ENCODE measurements at places on chromosomes 5 and 9.

DNA sequence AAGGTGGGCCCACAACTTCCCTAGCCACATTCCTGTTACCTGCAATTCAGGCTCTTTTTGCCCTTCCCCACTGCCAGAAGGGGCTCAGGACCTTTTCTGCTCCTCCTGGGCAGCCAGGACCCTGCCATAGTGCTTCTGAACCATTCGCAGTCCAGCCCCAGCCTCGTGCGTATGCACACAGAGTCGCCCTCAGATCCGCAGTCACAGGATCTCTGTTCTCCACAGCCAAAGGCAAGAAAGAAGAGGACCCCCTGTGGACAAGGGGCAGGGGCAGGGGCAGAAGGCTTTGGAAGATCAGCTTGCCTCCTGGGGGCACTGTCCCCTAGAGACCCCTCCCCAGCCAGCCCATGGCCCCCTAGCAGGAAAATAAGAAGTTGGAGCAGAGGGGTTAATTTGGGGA lies 82.8 kb downstream of the PCDH1 start:
- no peak for DNase-seq

DNA sequence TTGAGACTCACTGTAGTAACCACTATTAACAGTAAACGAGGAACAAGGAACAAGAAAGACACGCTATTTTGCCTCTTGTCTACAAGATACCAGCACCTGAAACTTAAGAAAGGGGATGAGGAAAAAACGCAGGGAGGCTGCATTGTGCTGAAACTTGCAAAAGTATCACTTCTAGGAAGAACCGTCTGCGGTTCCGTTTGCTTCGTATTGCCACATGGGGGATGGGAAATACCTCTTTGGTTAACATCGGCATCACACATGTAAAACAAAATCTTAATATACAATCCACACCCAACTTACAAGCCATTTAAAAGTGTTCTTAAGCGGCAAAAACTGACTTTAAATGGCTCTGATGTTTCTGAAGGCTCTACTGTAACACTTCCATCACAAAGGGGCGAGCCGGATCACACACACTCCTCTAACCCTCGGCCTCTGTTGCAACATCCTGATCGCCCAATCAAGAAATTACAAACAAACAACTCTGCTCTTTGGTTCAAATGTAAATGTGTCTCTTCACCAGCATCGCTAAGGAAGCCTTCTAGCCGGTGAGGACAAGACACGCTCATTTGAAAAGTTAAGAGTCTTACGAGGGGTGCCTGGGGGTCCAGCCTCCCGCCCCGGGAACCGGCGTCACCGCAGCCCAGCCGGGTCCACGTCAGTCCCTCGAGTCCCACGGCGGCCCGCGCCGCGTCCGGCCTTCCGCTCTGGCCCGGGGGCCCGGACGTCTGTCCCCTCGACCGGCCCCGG lies 621 bp downstream of the SEC16A start:
- DNase-seq = peak; percentile 48

DNA sequence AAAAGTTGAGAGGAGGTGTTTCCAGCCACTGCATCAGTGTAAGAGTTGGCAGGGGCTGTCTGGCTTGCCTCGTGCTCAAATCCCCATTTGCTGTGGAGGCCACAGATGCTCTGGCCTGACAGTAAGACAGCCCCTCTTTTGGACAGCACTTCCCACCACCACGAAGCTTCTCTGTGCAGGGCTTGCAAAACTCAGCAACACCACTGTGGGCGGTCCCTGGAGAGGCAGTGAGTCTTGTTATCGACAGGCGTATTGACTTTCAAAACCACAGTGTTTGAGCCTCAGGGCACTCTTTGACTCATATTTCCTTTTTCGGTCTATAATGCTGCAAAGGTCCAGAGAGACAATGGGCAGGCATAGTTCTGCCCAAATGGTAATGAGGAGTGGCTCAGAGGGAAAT lies 539.5 kb downstream of the EBF1 start:
- no peak for DNase-seq

DNA sequence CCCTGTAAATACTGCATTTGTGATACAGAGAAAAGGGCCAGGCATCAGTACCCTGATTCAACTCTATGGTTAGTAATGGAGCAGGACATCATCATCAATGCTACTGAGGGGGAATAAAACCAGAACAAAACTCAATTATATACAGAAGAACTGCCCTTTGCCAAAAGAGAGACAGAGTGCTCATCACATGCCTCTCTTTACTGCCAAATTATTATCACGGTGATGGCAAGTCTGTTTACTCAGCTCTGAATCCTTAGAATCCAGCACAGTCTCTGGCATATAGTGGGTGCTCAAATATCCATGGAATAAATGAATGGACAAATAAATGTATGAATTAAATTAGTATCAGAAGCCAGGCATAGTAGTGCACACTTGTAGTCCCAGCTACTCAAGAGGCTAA lies 130.2 kb downstream of the TTC39B start:
- DNase-seq = no peak

DNA sequence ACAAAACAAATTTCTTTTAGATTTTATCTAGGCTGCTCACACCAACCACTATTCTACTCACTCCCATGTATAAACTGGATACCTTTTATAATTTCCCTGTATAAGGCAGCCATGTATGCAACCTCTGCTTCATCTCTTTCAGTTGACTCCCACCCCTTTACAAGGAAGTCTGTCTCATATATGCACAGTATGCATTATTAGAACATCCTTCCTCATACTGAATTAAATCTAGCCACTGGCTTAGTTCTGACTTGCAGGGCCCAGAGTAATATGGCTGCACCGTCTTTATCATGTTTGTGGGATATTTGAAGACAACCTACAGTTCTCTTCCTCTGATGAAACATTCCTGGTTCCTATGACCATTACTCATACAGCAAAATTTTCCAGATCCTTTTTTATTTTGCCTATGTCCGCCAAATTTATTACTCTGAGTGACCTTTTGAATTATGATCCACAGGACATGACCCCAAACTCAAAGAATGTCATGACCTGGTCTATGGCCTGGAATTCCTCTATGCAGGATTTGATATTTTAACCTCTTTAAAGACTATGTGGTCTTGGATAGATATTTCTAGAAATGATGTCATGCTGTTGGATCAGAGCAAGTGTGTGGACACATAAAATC lies 76.6 kb upstream of the ITGA1 start:
- peak; percentile 82 for DNase-seq

All from amniotic epithelial cell (primary cell).